ENCODE measurements at places on chromosomes 6 and 20.
A peak's percentile ranks its signal among the peaks of the same experiment; 100 is the strongest.

DNA sequence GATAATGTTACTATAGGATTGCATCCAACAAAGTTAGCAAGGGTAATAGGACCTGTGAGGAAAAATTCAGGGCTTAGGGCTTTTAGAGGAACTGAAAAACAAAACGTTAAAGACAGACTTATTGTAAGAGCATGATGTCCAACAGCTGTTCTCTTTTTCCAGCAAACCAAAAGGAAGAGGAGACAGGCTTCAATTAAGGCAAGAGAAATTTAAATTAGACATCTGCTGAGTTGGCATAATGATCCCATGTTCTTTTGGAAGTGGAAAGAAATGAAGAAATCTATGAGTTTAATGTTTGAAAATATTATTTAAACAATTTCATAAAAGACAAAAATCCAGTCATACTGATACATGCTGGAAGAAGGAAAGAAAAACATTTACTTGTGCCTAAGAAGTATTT is 95.7 kb upstream of the HMGCLL1 start:
- DNase-seq: no peak

GRCh38 chr6:132715204-132715603 is 1.3 kb upstream of the VNN1 start:
- DNase-seq: peak; percentile 91

DNA sequence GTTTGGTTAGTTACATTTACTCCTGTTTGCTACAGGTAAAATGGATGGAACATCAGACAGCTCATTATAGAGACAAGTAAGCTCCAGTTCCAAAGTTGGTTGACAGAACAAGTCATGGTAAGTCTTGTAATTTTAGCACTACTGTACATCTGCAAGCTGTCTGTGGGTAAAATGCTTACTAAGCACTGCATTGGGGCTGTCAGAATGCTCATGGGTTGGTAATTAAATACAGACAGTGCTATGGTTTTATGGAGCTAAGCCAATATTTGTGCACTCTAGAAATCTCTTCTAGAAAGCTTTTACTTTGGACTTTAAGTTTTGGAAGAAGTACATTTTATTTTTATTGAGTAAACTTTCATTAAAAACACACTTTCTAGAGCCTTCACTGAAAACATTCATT is 419.2 kb upstream of the MMS22L start:
- no peak for DNase-seq

DNA sequence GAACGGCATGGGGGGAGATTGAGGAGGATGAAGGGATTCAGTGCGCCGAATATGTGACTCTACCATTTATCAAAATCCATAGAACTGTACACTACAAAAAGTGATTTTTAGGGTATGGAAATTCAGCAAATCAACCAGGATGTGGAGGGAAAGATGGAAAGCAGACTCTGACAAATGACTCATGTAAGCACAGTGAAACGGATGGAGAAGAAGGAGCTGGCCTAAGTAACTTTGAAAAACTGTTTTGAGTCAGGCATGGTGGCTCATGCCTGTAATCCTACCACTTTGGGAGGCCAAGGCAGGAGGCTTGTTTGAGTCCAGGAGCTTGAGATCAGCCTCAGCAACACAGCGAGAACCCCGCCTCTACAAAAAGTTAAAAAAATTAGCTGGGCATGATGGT is 39.2 kb downstream of the MUC22 start:
- DNase-seq: peak; percentile 53

GRCh38 chr20:53622247-53623133 is 28.9 kb upstream of the ZNF217 start:
- no peak for DNase-seq

GRCh38 chr6:119628691-119629594 is 279.4 kb upstream of the MAN1A1 start:
- no peak for DNase-seq

DNA sequence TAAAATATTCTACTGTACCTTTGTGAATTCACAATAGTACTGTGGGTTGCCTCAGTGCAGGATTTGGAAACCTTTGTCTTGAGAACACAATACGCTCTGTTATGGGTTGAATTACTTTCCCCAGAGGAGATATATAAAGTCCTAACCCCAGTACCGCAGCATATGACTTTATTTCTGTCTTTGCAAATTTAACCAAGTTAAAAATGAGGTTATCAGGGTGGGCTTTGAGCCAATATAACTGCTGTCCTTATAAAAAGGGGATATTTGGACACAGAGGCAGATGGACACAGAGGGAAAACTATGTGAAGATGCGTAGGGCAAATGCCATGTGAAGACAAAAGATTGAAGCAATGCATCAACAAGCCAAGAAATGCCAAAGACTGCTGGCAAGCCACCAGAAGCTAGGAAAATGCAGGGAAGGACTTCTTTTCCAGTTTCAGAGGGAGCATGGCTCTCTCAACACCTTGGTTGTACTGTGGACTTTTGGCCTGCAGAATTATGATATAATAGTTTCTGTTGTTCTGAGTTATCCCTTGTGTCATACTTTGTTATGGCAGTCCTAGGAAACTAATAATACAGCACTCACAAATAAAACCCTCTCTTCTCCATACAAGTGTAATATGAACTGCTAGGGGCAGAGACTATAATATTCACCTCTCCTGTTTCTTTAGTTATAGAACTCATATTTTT is 292.6 kb upstream of the SPTLC3 start:
- DNase-seq: no peak

DNA sequence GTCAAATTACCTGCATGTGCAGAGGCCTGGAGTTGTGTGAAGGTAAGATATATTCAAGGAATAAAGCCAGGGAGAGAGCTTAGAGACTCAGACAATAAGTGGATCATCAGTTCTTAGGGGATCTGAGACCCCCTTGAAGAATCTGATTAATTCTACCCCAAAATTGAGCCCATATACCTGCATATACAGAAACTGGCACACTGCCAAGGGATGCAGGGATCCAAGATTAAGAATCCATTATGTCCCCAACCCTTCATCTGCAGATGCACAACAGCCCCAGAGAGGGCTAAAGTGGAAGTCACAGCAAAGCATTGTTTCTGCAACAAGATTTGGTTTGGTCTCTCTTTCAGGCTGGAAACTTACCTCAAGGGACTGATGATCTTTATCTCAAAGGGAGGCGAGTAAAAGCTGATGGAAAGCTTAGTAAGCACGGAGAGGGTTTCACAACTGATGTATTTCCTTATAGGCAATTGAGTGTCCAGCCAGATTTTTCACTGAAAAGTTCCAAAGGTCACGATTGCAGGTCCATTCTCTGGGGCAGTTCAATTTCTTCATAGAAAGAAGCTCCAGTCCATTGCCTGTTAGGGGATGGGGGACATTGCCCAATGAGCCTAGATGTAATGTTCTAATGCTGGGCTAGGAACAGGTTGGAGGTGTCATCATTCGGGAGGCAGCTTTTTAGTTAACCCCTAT is 20.9 kb upstream of the STK35 start:
- DNase-seq: no peak

DNA sequence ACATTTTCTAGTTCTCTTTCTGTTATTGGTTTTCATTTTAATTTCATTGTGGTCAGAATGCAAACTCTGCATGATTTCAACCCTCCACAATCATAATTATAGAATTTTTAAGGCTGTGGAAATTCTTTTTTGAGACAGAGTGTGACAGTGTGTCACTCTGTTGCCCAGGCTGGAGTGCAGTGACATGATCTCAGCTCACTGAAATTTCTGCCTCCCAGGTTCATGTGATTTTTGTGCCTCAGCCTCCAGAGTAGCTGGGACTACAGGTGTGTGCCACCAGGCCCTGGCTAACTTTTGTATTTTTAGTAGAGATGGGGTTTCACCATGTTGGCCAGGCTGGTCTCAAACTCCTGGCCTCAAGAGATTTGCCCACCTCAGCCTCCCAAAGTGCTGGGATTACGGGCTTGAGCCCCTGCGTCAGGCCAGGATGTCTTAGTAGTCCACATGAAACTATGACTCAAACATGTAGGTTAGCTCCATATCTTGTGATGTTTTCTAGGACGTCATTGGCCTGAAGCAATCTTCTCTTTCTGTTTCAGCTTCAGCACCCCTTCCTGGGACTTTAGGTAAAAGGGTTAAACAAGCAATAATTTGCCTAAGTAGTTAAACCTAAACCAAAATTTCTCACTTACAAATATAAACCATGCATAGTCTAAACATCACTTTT is 47.4 kb upstream of the SAMD3 start:
- DNase-seq: no peak

DNA sequence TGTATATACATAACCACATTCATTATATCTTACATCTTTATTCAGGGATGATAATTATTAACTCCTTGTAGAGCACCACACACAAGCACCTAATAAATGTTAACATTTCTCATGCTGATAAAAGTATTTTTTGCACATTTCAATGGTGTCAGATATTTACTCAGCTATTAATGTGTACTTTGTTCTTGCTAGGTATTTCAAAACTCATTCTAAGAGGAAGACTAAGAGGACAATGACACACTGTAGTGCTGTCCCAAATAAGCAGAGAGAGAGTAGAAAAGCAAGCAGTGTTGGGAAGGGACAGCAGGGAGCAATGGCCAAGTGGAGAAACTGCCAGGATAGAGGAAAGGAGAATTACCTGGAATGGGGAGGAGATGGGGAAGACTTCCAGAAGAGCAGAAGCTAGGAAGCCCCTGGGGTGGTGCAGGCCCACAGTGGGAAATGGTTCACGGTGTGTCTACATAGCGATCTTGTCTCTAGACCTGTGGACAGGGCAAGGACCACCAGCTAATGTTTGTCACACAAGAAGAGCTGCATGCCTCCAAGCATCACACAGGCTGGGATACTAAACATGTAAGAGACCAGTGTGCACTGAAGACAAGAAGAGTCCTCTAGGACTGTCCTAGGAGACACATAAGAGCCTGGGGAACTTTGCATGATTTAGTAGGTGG is 55.3 kb downstream of the RARS2 start:
- no peak for DNase-seq

- no peak for DNase-seq
Observed at GRCh38 chr6:46078294-46078693, 51.5 kb upstream of the ENPP4 start.

GRCh38 chr20:56730996-56731395 is 101.9 kb downstream of the TFAP2C start:
- DNase-seq: no peak

GRCh38 chr6:109308018-109308492 is 74.2 kb downstream of the CD164 start:
- peak; percentile 99 for DNase-seq

DNA sequence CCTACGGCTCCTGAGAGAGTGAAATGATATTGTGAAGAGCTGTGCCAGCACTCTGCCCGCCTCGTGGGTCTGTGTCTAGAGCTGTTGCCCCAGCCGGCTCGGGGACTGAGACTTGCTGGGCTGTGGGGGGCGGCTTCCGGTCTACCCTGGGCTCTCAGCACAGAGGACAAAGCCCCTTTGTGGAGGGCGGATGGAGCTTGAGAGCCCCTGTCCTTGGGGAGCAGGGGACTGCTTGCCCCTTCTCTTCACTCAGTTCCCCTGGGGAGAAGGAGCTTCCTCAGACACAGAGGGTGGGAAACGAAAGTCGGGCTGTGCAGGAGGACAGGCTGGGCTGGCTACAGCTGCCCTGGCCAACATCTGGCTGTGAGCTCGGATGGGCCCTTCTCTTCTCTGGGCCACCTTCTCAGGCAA is 11.0 kb downstream of the SRC start:
- no peak for DNase-seq

- no peak for DNase-seq
Observed at GRCh38 chr6:150719099-150719766, 119.5 kb downstream of the PLEKHG1 start.

DNA sequence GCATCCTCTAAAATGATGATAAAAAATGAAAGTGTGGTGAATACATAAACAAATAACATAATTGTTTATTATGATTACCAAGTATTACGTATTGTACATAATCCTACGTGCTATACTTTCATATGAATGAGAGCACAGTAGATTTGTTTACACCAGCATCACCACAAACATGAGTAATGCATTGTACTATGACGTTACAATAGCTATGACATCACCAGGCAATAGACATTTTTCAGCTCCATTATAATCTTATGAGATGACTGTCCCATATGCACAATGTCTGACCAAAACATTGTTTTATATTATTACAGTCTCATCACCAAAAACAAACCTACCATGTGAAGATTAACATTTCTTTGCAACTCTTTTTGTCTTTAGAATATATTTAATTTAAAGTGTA is 225.7 kb upstream of the TENT5A start:
- DNase-seq: peak; percentile 35

GRCh38 chr6:40392589-40392988 is 194.6 kb downstream of the LRFN2 start:
- no peak for DNase-seq

DNA sequence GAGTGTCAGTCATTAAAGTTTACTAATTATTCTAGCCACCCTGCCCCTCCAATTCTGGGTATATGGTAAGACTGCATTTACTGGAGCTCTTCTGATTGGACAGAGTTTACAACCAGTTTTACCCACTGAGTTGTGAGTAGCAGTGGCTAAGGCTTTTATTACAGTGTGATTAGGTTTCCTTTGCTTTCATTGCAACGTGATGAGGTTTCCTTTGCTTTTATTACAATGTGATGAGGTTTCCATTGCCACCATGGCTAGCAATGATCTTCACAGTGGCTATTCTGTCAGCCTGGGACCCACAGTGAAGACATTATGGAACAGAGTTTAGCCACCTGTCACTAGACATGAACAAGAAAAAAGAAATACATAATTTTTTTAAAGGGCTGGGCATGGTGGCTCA is 710.2 kb upstream of the FLRT3 start:
- no peak for DNase-seq

- DNase-seq: peak; percentile 68
Observed at GRCh38 chr6:90493332-90493731, 93.5 kb downstream of the MAP3K7 start.

DNA sequence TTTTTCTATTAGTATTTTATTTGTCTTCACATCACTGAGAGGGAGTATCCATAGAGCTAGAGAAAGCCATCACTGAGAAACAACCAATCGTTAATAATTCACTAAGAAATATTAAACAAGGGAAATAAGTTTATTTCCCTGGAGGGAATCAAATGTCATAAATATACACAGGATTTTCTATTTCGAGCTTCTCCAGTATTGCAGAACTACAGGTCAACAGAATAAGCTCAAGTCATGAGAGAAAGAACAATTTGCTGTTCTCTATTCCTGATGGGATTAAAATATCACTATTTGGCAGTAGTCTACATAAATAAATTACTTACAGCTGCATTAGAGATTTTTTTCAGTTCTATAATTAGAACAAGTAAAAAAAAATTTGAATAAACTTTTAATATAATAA is 2.2 kb upstream of the FAM162B start:
- DNase-seq: no peak

DNA sequence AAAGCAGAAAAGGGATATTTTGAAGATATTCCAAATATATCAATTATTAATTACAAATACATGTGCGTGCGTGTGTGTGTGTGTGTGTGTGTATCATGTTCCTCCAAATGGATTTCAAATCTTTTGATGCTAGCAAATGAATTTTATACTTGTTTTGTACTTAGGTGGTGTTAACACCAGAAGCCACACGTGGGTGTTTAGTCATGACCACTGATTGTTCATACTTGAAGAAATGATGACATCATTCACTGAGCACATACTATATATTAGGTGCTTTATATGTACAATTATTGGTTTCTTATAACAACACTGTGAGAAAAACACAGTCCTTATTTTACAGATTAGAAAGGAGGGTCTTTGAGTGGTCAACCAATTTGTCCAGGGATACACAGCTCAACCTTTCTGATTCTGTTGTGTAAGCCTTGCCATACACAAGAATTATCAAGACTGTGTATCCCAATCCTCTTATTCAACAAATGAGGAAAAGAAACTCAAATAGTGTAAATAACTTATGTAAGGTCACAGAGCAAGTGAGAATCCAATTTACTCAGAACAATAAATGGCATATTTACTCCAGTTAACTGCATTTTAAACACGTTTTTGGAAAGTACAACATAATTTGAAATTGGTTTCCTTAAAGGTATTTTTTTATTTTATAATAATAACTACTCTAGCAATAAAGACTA is 88.5 kb downstream of the BCAS1 start:
- DNase-seq: peak; percentile 11

Measured in amniotic epithelial cell (primary cell).